ENCODE measurements at places on chromosomes 13 and 19.
A peak's percentile ranks its signal among the peaks of the same experiment; 100 is the strongest.

- DNase-seq = no peak
Observed at GRCh38 chr19:4970558-4971423, 1.9 kb downstream of the KDM4B start.

- no peak for DNase-seq
Observed at GRCh38 chr19:29841559-29842367, 30.0 kb downstream of the CCNE1 start.

GRCh38 chr19:4049432-4049831, 17.3 kb downstream of the ZBTB7A start:
- no peak for DNase-seq

GRCh38 chr13:102440259-102440936, 38.5 kb upstream of the FGF14 start:
- DNase-seq = no peak

DNA sequence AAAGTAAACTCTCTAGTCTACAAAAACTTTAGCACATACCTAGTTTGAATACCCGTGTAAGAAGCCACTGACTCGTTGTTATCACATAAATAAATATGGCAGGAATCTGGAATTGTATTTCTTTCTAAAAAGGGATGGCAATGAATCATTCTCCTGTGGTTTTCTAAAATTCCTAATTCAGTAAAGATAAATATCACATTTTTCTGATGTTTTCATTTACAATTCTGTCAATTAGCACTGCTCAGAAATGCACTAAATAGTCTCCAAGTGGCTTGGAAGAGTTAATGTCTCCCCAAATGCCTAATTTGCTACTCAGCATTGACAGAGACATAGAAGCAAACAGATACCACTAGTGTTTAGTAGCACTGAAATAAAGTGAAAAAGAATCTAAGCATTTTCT, 547.7 kb upstream of the SLITRK1 start:
- DNase-seq = no peak

GRCh38 chr19:11435833-11436313, 438 bp downstream of the PRKCSH start:
- DNase-seq = no peak

DNA sequence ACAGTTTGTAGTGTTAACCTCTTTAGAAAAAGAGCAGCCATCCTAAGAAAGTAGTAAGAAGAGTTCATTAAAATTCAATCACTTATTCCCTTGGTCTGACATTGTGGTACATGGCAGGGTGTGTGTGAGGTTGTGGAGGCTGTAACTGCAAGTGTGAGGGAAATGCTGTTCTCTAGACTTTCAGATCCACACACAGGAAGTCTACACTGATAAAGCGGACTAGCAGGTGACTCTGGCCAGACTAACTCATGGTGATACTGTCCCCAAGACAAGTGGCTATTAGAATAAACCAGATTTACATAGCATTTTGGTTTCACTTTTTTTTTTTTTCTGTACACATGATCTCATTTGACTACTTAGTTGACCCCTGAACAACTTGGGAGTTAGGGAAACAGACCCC, 10.0 kb downstream of the MTIF3 start:
- DNase-seq = no peak

DNA sequence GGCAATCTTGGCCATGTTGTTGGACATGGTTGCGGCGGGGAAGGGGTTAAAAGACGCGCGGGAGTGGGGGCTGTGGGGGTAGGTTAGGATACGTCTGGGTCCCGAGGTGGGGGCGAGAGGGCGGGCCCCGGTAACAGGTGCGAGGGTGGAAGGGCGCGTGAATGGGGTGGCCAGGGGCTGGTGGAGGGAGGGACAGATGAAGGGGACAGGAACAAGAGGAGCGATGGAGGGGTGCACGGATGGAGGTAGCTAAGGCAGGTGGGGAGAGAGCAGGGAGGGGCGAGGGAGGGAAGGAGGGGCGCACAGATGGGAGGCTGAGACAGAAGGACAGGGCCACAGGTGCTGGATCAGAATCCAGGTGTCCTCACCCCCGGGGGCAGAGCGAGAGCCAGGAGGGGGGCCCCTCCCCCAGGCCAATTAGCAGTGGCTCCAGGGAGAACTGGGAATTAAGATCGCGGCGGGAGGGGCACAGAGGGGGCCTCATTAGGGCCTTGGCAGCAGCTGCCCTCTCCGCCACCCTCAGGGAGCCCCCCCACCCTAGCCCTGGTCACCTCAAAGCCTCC, 1.3 kb downstream of the GNG8 start:
- no peak for DNase-seq

GRCh38 chr13:102688306-102688973, 6.4 kb downstream of the METTL21C start:
- no peak for DNase-seq

DNA sequence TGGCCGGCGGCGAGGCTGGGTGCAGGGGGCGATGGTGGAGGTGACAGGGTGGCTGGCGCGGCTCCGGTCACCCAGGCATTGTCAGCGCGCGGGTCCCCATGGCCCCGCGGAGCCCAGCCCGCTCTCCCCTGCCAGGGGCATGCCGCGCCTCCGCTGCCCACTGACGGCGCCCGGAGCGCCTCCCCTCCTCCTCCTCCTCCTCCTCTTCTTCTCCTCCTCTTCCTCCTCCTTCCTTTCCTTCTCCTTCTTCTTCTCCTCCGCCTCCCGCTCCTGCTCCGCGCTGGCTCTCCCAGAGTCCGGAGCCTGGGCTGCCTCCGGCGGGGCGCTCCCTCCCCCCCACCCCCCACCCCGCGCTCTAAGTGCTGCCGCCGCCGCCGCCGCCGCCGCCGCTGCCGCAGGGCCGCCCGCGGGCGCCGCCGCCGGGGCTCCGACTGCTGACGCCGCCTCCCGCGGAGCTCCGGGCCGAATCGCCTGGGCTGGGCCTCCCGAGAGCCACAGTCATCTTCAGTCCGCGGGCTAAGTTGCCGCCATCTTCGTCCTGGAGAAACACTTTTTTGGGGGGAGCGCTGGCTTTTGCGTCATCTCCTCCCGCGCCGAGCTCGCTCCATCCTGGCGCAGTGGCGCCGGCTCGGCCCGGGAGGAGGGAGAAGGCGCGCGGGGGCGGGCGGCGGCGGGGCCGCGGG, 348.3 kb downstream of the LIG4 start:
- no peak for DNase-seq

GRCh38 chr13:67048084-67048820, 181.9 kb downstream of the PCDH9 start:
- no peak for DNase-seq

DNA sequence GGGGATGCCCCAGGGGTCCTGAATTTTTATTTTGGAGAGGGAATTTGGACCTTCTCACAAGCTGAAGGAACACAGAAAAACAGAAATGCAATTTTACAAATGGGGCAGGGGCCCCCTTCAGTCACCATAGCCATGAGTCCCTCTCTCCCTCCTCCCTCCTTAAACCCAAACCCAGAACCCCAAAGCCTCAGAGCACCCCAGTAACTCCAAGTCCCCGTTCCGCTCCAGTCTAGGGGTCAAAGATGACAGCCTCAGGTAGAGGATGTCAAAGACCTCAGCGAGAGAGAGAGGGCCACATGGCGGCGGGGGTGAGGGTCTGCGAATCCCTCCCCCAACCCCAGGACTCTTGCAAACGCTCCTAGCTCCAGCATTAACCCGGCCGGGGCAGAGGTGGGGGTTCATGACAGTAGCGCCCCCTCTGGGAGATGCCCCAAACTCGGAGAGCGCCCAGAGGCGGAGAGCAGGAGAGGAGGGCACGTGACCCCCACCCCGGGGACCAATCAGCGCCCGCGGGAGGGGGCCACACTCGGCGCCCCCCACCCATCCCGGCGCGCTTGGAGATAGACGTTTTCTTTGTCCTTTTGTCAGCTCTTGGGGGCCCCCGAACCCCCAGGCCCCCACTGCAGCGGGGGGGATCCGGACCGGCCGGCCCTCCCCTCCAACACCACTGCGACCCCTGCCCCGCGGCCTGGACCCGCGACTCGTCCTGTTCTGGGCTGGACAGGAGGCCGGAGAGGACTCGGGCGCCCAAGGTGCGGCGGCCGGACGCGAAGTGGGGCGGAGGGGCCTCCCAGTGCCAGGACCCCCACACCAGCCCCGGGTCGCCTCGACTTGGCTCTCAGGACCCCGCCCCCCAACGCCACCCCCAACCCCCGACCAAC, 20.8 kb upstream of the SEMA6B start:
- DNase-seq = no peak

- DNase-seq = no peak
Observed at GRCh38 chr19:815775-816499, 5.8 kb downstream of the PLPPR3 start.

DNA sequence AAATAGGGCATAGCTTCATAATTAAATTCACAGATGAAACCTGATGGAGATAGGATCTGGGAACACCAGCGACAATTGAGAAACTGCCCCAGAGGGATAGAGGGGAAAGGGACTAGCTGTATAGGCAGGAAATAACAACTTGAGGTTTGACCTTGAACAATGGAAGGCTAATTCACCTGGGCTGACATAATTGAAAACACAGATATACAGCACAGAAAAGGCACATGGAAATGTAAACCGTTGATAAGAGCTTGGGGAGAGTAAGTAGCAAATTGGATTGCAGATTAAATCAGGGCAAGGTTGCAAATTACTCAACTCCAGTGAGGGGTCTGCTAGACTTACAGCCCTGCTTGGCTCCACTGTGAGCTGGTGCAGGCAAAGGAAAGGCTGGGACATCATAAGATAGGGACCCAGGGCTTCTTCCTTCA, 246.7 kb downstream of the DLEU7 start:
- DNase-seq = no peak

DNA sequence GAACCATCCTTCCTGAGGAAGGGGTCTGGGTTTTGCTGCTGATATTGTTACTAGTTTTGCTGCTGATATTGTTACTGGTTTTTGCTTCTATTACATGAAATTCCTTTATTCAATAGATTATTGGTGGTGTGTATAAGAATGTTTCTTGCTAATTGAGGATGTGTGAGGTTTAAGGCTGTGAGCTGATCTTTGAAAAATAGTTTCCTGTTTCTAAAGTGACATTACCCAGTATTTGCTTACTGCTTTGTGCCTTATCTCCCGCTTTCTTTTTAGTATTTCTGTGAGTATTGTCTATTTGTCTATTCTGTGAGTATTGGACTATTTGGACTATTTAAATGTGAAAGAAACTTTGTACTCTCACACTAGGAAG, 38.2 kb upstream of the C1QTNF9 start:
- no peak for DNase-seq

DNA sequence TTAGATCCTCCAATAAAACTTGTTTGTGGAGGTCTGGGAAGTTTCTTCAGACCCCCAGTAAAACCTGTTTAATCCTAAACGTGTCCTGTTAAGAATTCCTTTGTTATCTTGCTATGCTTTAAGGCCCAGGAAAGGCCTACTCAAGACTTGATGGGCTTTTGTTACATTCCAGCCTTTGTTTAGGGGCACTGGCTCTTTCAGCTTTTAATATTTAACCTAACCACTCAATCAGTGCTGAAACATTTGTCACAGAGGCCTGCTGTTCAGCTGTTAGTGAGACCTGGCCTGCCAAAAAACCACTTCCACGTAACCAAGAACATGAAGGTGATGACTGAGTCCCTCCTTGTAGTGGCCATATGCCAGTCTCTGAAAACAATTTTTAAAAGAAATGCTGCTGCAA, 41.7 kb downstream of the PCDH17 start:
- DNase-seq = no peak

DNA sequence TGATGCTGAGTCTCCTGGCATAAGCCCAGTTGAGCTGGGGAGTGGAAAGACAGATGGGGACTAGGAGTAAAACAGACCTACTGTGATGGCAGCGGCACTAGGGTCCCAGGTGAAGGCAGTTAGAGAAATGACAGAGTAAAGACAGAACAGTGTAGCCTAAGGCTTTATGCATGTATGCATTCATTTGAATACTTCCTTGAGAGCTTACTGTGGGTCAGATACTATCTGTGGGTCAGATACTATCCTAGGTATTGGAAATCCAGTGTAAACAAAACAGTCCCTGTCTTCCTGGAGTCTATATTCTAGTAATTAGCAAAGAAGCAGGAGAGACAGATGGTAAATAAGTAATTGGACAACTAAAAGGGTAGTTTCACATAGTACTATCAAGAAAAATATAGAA, 73.7 kb upstream of the LRCH1 start:
- no peak for DNase-seq

DNA sequence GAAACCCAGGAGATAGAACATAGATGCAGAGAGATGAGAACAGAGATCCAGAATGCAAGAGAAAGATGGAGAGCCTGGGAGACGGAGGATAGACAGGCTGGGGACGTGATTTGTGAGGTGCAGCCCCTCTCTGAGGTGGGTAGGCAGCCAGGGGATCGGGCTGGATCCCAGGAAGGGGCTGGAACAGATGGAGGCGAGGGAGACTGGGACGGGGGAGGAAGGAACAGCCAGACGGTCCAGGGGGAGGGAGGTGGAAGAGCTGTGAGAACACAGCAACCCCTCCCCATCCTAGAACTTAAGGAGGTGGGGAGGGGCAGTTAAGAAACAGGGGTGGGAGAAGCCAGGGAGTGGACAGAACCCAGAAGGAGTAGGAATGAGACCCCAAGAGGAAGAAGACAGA, 3.1 kb downstream of the SLC17A7 start:
- DNase-seq = no peak

- peak; percentile 28 for DNase-seq
Observed at GRCh38 chr13:98478189-98479129, 98.4 kb downstream of the STK24 start.

- no peak for DNase-seq
Observed at GRCh38 chr13:69820180-69820579, 287.4 kb upstream of the ATXN8OS start.

- no peak for DNase-seq
Observed at GRCh38 chr13:96403651-96404050, 313.7 kb downstream of the HS6ST3 start.

DNA sequence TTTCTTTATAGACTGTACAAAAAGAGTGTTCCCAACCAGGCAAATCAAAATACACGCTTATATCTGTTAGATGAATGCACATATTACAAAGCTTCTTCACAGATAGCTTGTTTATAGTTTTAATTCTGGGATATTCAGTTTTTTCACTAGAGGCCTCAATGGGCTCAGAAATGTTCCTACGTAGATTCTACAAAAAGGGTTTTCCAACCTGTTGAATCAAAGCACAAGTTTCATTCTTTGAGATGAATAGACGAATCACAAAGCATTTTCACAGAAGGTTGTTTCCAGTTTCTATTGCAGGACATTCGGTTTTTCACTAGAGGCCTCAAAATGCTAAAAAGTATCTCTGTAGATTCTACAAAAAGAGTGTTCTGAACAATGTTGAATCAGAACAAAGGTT, 1490.3 kb downstream of the UQCRFS1 start:
- DNase-seq = no peak

- no peak for DNase-seq
Observed at GRCh38 chr13:27352698-27353097, 71.7 kb upstream of the GTF3A start.
